ENCODE measurements at places on chromosomes 7 and 10. TPM values are rescaled to one million over a fixed set of nuclear protein-coding genes. Genes with fewer than 3 reads are reported as not detected.

Gene SCART1
- 1.4 TPM for polyA plus RNA-seq

Gene CPSF4
- polyA plus RNA-seq: 38.0 TPM

Gene CRYGN
- polyA plus RNA-seq: 0.67 TPM

Gene RPS24
- 4,974 TPM for polyA plus RNA-seq

Gene NEUROG3
- not detected for polyA plus RNA-seq

Gene SPDYE9
- not detected for polyA plus RNA-seq

Gene PRKG1
- 6.9 TPM for polyA plus RNA-seq

Gene SERPINE1
- 23.0 TPM for polyA plus RNA-seq

Gene GHRHR
- 0.44 TPM for polyA plus RNA-seq

Gene MAT1A
- polyA plus RNA-seq: 0.20 TPM

Measured in adrenal gland (tissue), 19 donors.